ENCODE measurements at places on chromosomes 5 and 9.

DNA sequence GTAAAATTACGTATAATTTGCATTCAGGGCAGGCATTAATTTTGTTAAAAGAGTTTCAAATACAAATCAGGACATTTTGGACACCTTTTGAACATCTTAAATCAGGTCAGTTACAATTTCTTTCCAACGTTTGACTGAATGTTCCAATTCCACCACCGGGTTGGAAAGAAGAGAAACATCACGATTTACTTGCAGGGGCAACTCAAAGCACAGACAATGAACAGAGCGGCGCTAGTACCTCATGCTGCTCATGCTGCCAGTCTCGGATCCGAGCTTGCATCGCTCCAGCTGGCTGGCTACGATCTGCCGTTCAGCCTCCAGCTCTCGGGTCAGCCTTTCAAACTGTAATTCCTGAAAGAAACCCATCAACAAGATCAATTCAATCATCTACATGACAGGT, 339.5 kb downstream of the CTNND2 start:
- DNase-seq: no peak

DNA sequence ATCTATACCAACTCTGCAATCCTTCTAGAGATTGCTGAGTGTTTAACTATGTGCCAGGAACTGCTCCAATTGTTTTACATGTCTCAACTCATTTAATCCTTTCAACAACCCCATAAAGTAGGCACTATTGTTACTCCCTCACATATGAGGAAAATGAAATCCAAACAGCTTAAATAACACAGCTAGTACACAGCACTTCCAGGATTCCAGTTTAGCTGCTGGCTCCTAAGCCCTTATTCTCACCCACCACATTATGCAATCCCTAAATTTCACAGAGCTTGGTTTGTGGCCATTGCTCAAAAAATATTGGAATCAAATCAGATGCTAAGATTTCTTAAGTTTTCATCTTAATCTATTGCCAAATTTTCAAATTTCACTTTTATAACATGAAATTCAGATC, 84.9 kb downstream of the PRELID2 start:
- no peak for DNase-seq

DNA sequence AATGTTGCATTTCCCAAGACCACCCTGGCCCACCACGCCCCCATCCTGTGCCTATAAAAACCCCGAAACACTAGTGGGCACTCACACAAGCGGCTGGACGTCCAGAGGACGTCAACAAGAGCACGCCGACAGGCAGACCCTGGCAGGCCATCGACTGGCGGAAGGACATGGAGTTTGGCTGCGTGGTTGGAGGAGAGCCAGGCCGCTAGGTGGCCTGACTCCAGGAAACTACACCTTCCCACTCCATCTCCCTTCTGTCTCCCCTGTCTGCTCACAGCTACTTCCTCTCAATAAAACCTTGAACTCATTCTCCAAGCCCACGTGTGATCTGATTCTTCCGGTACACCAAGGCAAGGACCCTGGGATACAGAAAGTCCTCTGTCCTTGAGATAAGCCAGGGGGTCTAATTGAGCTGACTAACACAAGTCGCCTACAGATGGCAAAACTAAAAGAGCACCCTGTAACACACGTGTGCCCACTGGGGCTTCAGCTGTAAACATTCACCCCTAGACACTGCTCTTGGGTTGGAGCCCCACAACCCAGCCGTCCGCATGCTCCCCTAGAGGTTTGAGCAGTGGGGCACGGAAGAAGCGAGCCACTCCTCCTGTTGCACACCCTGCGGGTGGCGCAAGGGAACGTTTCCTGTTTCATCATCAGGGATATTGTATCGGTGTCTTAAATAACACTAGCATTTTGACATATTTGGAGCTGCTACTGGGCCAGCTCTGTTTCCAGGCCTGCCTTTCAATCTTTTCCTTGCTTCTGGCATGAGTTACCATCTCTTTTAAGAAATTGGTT, 54.5 kb upstream of the TAF11L2 start:
- DNase-seq: no peak

- no peak for DNase-seq
Observed at GRCh38 chr9:19117039-19117716, 10.1 kb downstream of the PLIN2 start.

DNA sequence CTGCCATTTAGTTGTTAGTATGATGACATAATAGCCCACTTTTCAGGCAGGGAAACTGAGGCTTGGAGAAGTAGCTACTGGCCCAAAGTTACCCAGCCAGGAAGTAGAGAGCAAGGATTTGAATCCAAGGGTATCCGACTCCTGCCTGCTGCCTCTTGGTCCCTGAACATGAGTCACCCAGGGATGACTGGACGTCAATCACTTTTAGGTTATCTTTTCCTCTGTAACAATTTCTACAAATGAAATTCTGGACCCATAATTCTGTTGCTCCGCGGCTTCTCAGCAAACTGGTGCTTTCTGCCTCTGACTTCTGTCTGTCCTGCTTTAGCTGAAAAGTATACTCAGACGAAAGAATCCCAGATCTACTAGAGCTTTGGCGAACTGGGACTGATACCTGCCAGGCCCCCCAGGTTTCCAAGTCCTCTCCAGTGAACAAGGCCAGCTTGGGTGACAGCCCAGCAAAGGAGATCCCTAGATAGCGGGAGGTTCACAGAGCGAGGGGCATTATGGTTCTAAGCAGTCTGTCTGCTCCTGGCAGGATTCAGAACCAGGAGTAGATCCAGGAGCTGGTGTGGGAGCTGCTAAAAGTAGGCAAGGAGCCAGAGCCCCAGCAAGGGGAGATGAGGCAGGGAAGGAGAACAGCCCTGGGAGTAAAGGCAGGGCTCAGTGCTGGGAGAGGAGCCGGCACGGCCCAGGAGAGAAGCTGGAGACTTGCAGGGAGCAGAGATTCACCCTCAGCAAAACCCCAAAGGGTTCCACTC, 20.6 kb downstream of the OLFML2A start:
- no peak for DNase-seq

DNA sequence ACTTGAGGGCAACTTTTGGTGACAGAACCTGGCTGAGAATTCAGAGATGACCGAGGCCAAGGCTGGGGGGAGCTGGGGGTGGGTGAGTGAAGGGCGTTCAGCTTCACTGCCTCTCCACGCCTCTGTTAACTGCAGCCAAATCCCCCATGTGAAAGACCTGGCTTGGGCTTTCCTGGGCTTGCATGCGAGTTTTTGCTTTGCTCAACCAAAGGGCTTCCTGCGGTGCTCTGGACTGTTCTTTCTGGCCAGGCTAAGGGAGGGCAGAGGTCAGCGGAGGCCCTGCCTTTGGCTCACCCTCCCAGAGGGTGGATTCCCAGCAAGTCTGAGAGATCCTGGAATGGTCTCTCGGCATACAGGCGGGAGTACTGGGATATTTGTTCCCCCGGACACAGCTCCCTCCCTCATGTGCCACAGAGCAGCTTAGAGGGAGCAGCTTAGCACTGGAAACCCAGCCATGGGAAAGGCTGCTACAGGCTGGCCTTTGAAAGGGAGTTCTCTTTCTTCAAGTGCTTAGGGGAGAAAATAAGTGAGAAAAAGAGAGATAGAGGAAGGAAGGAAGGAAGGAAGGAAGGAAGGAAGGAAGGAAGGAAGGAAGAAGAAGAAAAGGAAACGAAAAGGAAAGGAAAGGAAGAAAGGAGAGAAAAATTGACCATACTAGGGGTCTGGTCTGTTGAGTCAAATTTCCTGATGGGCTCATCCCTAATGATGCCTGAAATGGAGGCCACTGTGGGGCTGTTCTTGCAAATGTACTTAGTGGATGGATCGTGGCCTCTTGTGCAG, 158.8 kb downstream of the FGF18 start:
- no peak for DNase-seq

- DNase-seq: no peak
Observed at GRCh38 chr9:26954050-26954508, 2.1 kb upstream of the IFT74 start.

GRCh38 chr5:126628102-126628501, 27.4 kb downstream of the PHAX start:
- no peak for DNase-seq

- DNase-seq: no peak
Observed at GRCh38 chr9:19759066-19759465, 29.8 kb downstream of the SLC24A2 start.

DNA sequence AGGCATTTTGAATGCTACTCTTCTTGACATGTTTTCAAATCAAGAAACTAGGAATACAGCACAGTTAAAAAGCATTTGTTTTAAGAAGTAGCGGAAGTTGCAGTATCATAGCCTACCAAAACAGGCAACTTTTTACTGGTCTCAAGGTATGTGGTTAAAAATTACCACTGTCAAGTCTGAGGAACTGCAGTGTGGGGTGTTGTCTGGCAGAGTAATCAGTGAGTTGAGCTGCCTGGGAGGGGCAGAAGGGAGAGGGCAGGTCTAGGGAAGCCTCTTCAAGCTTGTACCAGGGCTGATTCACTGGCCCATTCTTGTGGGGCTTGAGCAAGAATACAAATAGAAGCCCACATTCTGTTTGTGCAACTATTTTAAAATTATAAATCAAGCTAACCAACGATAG, 42.4 kb upstream of the SV2C start:
- DNase-seq: no peak

DNA sequence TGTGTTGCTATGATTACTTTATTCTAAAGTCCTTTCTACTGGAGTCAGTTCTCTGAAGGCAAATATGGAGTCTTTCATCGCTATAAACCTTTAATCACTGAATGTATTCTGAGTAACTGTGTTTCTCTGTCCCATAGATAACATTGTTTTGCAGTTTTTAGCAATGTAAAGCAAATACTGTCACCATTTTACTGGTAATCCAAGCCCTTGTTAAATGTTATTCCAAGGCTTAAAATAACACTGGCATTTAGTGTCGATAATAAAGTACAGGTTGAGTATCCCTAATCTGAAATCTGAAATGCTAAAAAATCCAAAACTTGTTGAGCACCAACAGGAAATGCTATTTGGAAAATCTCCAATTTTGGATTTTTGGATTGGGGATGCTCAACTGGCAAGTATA, 24.6 kb downstream of the CCNH start:
- DNase-seq: no peak

DNA sequence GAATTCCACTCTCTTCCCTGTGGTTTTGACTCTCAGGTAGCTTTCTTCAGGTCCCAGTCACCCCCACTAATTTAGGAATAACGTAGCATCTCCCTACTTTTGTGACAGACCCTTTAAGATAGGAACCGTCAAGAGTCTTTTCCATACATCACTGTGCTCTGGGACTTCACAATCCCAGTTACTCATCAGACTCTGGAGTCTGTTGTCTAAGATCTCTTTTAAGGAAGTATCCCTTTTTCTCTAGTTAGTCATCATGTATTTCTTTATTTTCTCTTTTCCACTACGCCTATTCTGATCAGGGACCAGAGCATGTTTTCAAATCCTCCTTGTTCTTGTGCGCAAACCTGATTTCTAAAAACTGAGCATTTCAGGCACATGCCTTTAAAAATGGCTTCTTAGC, 143.0 kb downstream of the GOLPH3 start:
- no peak for DNase-seq

- no peak for DNase-seq
Observed at GRCh38 chr9:137299203-137299565, 2.9 kb downstream of the NRARP start.

DNA sequence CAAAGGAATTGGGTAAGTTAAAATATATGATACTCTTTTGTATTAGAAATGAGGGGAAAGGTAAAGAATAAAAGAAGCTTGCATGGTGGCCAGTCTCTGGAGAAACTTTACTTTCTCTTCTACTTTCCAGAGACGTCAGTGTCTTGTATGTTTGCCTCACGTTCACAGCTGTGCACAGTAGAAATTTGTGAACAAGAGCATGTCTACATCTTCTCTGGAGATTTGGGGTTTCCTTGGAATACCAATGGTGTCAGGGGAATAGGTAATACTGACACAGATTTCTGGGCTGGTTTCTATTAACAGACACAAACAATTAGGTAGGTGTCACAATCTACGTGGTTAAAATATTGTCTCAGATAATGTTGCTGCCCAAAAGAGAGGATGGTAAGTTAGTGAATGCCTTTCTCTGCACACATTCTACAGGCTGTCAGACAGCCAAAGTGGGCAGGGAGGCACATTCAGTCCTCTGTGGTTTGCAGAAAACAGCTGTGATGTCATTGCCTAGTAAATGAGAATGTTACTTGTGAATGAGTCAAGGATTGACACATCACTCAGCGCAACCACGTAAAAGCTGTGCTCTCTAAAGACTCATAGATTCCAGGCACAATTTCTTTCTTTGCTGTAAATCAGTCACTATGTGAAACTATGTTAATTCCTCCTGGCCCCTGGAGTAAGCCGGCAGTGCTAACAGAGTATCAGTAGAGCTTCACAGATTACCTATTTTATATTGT, 397.1 kb downstream of the MAN2A1 start:
- no peak for DNase-seq

DNA sequence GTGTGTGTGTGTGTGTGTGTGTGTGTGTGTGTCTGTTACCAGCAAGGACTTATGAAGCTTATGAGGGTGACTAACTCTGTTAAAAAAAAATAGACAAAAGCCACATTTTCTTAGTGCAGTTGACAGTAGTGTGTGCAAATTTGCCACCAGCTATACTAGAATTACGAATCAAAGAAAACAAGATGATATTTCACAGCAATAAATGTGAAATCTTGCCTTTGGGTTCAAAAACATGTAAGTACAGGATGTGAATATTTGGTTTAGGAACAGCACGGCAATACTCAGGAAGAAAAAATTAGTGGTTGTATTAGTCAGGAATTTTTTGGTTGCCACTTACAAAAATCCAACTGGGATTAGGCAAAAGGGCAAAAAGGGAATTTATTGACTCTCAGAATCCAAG, 117.4 kb downstream of the NPR3 start:
- DNase-seq: no peak

DNA sequence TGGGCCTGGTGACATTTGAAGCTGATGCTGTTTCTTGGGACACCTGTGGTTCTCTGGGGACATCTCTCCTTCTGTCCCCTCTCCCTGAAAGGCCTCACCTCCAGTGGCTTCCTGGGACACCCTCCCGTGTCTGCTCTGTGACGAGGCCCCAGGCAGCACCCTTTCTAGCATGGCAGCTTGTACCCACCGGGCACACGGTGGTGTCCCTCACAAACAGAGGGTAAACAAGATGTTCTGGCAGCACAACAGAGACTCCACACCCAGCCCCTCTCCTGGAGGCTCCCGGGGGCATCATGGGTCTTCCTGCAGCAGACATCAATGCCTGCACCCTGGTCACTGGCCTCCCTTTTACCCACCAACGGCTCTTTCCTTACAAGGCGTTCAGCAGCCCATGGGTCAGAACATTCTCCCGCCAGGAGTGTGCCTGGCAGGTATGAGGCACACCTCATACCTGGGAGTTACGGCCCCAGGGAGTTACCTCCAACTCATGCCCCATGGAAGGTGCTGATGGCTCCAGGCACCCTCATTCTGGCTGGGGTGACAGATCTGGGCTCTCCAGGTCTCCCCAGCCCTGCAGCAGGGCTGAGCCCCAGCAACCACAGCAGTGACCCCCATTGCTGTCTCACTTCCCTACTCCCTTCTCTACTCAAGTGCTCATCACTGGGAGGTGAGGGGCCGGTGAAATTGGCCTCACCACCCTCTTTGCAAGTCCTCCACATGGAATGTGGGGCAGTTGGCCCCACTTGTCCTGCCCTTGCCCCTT, 51.1 kb downstream of the BARX1 start:
- DNase-seq: no peak

GRCh38 chr9:35910613-35911359, 1.5 kb downstream of the SPAAR start:
- DNase-seq: no peak

GRCh38 chr5:21071986-21072385, 1084.0 kb upstream of the CDH18 start:
- no peak for DNase-seq

- DNase-seq: no peak
Observed at GRCh38 chr5:130529511-130530485, 625.5 kb downstream of the CHSY3 start.

GRCh38 chr9:137975936-137976565, 98.5 kb downstream of the CACNA1B start:
- DNase-seq: no peak

GRCh38 chr5:68285075-68285840, 69.7 kb downstream of the PIK3R1 start:
- no peak for DNase-seq
